ENCODE measurements at places on chromosomes 4 and X.

DNA sequence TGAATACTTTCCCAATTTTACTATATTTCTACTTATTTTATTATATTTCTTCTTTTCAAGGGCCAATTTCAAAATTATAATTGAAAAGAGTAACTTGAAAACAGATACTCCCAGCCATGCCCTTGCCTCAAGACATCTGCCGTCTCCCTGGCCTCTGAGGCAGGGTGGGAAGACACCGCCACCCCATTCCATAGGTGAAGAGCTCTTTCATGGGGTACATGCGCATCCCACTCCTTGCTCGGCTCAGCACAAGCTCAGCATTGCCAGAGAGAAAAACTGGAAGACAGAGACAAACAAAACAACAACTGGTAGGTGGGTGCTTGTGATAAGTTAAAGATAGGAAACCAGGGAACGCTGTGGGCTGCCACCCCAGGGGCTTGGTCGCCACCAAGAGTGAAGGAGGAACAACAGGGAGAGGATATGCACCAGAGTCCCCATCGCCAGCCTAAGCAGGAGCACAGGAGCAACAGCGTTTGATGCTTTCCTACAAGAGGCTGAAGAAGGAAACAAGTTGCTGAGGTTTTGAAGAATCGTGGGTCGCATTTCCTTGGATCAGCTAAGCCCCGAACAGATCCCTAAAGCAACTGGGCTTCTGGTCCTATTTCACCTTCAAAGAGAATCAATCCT is 11.3 kb downstream of the TMEM154 start:
- DNase-seq, result no peak

DNA sequence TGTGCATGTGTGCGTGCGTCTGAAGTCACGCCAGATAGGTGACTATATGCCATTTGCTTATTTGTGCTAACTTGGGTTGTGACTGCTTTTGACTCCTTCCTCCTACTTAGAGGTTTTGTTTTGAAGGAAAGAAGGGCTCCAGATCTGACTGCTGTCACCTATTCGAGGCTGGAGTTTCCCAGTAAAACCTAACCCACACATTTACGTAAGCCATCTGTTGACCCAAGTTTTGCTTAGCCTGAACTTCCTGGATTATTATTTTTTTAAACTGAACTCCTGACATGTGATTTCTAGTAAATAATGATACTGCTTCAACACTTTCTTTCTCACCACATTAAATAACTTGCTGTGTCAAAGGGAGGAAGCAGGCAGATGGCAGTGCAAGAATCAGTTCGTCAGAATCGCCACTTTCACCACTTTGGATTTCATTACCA is 41.5 kb downstream of the DTHD1 start:
- no peak for DNase-seq

GRCh38 chr4:69156913-69157312 is 57.6 kb downstream of the UGT2B11 start:
- DNase-seq, result no peak

GRCh38 chr4:173556398-173557131 is 26.5 kb upstream of the HAND2 start:
- DNase-seq, result no peak

GRCh38 chr4:37464373-37465128 is 220.0 kb downstream of the NWD2 start:
- no peak for DNase-seq

DNA sequence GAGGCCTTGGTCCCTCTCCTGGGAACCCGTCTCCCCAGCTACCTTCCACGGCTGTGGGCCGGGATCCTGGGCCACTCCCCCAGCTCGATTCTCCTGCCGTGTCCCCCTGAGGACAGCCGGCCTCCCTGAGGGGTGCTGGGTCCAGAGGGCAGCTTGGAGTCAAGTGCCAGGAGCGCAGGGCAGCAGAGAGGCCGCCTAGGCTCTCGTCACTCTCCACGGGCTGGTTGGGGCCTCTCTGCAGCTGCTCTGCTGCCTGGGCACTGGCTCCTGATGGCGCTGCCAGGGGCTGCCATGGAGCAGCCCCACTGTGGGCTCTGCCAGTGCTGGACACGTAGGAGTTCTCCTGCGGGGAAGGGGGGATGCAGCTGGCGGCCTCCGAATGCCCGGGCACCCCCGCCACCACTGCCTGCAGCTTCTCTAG is 6.7 kb downstream of the IRAK1 start:
- DNase-seq, result no peak

DNA sequence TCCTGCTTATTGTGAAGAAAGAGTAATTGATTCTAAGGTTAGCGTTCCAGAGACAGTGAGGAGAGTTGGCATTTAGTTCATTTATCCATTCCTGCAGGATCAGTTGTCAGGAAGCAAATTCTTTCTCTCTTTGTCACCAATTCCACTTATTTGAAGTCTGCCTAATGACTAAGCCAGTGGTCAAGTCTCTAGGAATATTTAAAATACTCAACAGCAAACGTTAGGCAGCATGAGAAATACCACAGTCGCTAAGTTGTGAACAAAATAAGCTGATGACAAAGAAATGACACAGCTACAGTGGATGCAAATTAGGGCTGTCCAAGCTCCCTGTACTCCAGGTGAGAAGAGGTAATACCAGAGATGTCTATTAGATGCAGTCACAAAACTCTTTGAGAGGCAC is 6.6 kb upstream of the MAGEB17 start:
- no peak for DNase-seq

DNA sequence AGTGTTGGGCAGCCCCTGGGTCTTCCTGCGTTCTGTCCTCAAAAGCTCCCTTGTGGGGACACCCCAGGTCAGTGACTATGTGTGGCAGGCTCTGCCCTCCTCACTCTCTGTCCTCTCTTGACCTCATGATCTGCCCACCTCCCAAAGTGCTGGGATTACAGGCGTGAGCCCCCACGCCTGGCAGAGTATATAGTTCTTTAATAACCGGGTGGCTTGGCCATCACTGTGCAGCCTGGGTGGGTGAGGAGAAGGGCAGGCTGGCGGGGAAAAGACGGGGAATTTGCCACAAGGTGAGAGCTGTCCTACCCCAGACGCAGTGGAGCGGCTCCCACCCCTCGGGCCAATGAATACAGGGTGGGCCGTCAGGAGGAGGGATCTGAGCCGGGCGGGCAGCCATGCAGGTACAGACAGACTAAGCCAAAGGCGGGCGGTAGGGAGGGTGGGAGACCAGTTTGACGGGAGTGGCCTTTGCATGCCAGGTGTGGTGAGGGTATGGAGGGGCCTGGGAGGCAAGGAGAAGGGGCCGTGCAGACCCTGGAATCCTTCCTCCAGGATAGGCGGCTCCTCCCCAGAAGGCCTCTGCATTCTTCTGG is 2.5 kb downstream of the SH3BP2 start:
- DNase-seq, result no peak

DNA sequence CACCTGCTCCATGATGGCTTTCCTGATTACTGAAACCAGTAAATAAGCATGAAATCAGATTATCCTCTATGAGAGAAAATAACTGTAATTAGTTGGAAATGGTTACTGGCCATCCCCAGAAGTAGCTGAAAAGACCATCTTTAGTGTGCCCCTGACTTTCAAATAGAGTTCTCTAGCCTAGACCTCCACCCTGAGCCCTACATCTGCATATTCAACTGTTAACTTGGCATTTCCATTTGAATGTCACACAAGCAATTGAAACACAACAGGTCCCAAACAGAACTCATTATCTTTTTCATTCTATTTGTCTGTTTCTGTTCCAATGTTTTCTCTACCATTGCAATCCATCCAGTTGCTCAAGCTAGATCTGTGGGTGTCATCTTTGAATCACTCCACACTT is 952.3 kb downstream of the RPA4 start:
- DNase-seq, result no peak

- DNase-seq, result no peak
These were observed 30.5 kb upstream of the RBPJ start for GRCh38 chr4:26290321-26290720.

DNA sequence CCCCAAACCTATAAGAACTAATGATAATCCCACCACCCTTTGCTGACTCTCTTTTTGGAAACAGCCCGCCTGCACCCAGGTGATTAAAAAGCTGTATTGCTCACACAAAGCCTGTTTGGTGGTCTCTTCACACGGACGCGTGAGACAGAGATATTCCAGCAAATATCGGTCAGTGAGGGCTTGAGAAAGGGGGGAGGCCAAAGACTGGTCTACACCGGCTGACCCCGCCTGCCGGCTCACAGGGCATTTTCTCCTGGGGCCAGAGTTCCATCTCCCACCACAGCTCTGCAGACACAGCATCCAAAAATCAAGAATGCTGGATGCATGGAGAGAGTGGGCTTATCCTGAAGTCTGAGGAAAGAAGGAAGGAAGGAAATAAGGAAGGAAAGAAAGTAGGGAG is 176.0 kb downstream of the SHOX start:
- no peak for DNase-seq

DNA sequence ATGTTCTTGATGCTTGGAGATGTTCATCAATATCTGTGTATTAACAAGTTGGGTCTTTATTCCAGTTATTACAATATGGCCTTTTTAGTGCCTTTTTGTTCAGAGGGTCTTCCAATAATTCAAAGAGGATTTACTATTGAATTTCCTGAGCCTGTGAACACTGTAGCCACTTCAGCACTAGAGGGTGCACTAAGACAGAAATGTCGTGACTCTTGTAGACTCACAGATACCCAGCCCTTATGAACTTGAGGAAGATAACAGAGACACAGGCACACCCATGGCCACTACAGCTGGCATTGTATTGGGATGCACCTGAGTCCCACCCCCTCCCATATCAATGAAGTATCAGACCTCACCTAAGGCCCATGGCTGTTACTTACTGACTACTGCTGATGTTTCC is 54.4 kb upstream of the ACTRT1 start:
- DNase-seq, result no peak

DNA sequence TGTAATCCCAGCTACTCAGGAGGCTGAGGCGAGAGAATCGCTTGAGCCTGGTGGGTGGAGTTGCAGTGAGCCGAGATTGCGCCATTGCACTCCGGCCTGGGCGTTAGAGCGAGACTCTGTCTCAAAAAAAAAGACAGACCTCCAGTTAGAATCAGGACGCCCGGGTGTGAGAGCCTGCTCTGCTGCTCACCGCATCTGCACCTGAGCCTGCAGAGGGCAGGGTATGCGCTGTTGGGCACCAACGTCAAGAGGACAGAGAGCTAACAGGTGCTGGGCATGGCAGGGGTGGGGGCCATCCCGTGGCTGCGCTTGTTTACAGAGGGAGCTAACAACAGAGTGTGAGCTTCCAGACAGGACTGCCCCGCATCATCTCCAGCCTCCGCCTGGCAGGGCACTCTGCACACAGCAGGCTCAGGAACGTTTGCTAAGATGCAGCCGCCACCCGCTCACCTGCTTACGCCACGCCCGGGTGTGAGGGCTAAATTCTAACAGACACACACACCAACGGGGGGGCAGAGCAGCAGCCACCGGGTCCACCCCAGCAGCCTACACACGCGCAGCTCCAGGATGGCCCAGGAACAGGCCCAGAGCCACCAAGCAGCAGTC is 50.0 kb upstream of the CPLX1 start:
- DNase-seq, result no peak

DNA sequence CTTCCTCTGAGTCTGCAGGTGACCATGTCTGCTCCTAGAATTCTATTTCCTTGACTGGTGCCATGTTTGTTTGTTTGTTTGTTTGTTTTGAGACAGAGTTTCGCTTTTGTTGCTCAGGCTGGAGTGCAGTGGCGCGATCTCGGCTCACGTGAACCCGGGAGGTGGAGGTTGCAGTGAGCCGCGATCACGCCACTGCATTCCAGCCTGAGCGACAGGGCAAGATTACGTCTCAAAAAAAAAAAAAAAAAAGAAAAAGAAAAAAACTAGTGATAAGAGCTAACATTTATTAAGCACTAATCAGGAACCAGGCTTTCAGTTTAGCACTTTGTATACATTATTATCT is 7.2 kb downstream of the SAT1 start:
- DNase-seq, result no peak

DNA sequence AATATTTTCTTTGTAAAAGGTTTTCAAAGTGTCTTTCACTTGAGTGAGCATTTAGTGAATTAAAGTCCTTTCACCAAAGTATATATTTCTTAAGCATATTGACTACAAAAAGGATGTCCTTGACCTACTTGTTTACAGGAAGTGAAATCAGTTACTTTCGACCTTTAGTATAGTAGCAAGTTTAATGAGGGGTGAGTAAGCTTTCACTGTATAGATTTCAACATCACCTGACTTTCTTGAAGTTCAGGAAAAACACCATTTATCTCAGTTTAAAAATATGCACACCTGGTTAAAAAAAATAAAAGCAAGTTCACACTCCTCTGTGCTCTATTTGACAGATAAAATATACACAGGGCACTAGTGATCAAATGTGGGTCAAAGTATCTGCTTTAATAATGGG is 88.1 kb downstream of the CCSER1 start:
- no peak for DNase-seq

GRCh38 chrX:95919605-95920004 is 765.0 kb upstream of the DIAPH2 start:
- DNase-seq, result no peak

- no peak for DNase-seq
These were observed 180.5 kb upstream of the RBPJ start for GRCh38 chr4:26140150-26140898.

GRCh38 chrX:66622209-66622608 is 16.7 kb downstream of the EDA2R start:
- DNase-seq, result no peak

DNA sequence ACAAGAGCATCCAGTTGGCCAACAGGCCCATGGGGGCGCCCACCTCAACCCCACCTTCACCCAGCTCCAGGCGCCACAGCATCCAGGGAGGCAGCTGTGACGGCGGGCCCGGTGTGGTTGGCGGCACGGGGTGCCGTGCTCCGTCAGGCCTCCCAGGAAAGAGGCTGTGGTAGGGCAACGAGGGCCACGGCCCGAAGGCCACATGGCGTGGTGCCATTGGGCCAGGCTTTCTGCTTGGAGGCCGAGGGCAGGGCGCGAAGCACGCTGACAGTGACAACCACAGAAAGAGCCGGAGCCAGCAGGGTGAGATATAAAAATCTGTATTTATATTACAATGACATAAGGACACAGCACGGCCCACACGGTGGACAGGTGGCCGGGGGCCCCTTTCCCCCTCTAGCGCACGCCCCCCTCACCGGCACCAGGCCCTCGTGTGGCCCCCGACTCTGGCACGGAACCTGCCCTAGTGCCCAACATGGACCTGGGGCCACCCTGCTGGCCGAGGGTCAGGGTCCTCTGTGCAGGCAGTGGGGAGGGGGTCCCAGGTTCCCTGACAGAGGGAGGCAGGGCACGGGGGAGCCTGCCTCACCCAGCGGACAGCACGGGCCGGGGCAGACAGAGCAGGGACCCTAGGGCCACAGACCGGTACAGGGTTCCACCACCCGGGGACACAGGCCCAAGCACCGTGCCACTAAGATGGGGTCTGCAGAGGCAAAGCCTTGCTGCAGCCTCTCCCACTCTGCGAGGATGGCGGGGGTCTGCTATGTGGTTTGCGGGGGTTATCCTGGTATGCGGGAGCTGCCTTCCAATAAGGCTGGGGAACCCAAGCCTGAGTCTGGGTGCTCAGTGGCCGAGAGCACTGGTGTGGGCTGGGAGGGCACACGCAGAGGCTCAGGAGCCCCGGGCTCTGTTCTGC is 5.5 kb upstream of the HAUS3 start:
- DNase-seq, result no peak

Data from SIG-M5 (cell line).